ENCODE measurements at places on chromosomes 16 and 17.

GRCh38 chr17:55005520-55005919 is 37.0 kb downstream of the STXBP4 start:
- DNase-seq, result peak; percentile 7

DNA sequence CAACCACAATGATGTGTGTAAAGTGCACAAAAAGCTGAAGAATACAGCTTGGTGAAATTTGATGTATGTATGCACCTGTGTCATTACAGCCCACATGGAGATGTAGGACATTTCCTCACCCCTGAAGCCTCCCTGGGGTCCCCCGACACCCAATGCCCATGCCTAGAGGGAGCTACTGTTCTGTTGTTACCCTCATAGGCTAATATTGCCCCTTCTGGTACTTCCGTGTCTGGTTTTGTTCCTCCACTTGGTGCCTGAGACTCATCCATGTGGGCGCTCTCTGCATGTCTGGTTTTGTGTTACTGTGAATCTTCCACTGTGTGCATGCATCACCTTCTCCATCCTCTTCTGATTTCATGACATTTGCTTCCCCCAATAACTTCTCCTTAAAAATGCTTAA is 18.6 kb downstream of the TNFRSF13B start:
- no peak for DNase-seq

- peak; percentile 92 for DNase-seq
These were observed 280.6 kb upstream of the SALL1 start for GRCh38 chr16:51431517-51432241.

DNA sequence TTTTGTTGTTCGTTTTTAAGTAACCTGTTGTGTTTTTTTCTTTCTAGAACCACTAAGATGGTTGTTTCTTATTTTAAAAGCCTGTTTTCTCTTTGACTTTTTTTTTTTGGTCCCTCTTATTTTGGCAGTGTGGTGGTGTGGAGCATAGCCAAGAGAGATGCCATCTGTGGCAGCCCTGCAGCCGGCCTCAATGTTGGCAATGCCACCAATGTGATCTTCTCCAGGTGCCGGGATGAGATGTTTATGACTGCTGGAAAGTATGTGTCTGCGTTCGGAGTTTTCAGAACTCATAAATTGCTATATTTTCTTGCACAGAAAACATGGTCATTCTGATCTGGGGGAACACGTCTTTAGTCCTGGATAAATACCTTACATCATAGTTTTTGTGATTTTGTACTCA is 17.6 kb downstream of the CFAP52 start:
- DNase-seq, result no peak

- DNase-seq, result no peak
These were observed 2.0 kb downstream of the TOM1L1 start for GRCh38 chr17:54902611-54903010.

DNA sequence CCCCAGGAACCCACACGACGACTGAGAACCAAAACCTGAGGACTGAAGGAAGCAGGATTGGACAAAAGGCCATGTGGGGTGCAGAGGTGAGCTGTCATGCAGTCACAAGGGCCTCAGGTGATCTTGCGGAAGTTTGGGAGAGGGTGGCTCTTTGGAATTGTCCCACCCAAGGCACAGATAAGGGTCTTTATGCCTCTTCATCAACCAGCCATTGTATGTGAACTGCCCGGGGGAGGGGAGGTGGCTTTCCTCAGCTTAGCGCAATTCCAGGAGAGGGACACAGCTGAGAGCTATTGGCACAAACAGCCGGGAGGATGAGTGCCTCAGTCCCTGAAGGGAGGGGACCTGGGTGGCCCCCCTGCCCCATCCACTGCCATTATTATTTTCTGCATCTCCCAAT is 55.1 kb upstream of the PHOSPHO1 start:
- DNase-seq, result no peak

DNA sequence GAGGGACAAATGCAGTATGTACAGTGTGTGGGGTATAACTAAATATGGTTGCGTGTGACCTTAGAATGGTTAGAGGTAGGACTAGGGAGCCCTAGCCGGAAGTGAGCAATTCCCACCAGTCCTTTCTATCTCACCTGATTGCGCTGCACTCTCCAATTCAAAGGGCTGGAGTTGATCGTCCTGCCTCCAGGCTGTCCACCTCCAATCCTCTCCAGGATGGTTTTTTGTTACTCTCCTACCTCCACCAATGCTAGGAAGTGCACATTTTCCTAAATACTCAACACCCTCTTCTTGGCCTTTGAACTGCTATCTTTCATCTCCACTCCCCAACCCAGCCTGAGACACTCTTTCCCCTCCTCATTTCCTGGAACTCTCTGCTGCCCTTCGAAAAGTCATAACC is 181.7 kb upstream of the ASIC2 start:
- DNase-seq, result no peak

DNA sequence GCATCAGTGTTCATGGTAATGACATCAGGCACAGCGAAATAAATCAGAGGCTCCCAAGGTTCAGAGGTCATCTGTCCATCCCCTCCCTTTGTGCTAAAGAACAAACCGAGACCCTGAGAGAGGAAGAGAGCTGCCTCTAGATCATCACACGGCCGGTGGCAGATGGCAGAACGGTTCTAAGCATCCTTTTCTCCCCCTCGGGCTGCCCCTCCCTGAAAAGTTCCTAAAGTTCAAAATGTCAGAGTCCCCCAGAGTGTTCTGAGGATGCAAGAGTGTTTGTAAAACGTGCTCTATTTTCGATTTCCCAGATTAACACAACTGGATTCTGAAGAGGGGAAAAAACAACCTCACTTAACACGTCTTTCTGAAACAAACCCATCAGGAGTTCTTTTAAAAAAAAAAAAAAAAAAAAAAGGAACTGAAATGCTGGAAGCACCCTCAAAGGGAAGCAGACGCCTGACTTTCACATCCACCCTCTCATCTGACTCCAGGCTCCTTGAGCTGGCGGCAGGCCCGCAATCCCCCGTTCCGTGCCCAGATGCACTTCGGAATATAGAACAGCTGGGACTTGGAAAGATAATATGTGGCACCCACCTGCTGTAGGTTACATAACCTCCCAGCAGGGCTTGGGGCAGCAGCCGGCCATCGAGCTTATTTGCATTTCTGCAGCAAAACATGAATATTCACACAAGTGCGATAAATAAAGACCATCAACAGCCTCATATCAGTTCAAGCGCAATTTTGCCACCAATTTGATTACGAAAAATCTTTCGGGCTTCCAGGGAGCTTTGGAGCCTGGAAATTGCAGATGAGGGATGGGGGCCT is 115.5 kb upstream of the SMURF2 start:
- peak; percentile 93 for DNase-seq

- peak; percentile 32 for DNase-seq
These were observed 21.3 kb upstream of the HEXD start for GRCh38 chr17:82396601-82397435.

GRCh38 chr17:40791787-40792436 is 7.8 kb downstream of the KRT28 start:
- no peak for DNase-seq

- DNase-seq, result peak; percentile 20
These were observed 19.3 kb downstream of the ARHGAP23 start for GRCh38 chr17:38447502-38448085.

GRCh38 chr17:59154292-59154720 is 680 bp downstream of the SKA2 start:
- DNase-seq, result no peak

Data from MV-4-11 (cell line).